Activated CD4-positive, alpha-beta memory T cell treated with anti-CD3 and anti-CD28 coated beads for 36 hours (primary cell): ENCODE measurements at places on chromosomes 3 and 15.

- no peak for DNase-seq
Observed at GRCh38 chr3:52181543-52181942, 16.4 kb upstream of the ALAS1 start.

DNA sequence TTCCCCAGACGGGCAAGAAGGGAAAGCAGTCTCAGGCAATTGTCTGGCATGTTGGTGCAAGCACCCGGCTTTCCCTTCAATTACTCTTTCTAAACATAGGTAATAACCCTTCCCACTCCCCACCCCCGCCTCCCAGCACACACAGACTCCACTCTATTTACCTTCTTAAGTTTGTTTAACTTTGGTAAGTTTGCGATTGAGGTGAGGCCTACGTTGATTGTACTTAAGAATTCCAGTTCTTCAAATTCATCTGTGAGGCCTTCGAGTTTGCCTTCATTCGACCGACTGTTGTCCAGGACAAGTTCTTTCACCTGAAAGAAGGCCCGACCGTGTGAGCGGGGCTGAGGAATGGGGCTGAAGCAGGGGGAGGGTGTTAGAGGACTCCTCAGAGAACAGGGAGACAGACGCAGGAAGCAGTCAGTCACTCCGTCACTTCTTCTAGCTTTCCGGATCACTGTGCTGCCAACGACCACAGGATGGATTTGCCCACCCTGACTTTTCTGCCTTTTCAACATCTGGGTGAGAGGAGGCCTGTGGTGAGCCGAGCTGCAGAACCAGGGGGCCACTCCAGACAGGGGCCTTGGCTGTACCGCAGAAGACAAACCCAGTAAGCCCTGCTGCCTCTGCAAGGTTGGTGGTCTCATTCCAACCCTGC lies 33.0 kb downstream of the ANP32A start:
- no peak for DNase-seq

GRCh38 chr15:58398071-58398470 lies 33.7 kb upstream of the LIPC start:
- DNase-seq: no peak

- DNase-seq: no peak
Observed at GRCh38 chr3:56190771-56191305, 277.4 kb downstream of the ERC2 start.

- DNase-seq: no peak
Observed at GRCh38 chr3:159941038-159942000, 47.3 kb upstream of the IL12A start.

DNA sequence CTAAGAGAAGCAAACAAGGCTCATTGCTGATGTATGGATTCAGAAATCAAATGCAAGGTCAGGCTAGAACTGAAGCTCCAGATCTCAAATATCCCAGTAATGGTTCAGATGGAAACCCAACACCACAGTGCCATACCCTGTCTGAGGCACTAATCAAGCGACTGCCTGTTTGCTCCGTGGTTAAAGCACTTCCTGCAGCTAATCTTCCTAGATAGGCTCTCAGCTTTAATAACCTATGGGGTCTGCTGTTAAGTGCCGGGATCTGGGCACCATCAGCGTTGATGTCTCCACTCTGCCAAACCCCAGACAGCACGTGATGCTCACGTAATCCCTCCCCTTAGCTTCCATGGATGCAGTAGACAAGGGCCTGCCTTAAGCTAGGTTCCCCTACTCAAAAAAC lies 262.6 kb downstream of the MECOM start:
- DNase-seq: no peak

DNA sequence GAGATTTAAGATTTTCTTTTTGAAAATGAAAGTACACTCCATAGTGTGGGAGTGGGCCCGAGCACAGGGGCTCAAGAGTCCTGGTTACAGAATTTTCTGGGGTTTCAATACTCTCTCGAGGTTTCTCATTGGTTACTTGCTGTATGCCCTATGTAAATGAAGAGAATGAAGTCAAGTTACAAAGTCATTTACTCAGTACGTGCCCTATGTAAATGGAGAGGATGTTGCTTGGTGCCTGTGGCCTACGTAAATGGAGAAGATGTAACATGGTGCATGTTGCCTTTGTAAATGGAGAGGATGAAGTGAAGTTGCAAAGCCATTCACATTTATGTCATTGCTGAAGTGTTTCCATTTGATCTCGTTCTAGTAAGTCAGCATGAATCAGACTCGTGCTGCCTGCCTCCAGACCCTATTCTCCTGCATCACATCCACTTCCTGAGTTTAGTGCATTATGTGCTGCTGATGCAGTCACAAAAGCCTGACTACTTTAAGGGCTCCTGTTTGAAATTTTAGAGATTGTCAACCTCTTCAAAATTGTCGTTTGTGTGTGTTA lies 302.0 kb downstream of the ZBBX start:
- no peak for DNase-seq

DNA sequence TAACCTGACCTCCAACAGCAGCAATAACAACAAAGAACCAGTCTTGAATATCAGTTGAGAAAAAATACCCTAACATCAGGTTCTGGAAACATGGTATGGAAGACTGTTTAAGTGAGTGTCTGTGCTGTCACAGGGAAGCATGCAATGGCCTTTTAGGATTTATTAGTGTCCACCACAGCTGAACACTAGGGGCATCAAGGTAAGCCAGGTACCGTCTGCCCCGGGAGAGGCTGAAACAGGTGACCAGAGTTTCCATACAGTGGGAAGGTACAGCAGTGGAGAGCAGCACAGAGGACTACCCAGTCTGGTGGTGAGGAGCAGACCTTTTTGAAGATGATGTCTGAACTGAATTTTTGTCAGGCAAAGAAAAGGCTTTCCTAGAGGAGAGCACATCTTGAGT lies 18.4 kb downstream of the ZDHHC23 start:
- DNase-seq: no peak

DNA sequence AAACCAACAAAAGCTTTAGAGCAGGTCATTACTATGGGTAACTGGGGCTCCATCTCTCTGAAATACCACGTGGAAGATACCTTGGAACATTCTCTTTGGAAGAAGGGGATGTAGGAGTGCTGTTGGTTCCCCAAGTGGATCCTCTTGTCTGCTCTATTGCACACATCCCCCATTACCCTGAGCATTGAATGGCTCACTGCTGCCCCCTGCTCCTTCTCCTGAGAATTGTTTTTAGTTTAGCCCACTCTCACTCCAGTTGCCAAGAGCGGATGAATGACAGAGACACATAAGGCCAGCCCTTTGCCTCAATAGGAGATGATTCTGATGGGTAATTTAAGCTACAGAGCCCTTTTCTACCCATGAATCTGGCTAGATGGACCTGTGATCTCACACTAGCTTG lies 135.6 kb upstream of the SUCLG2 start:
- DNase-seq: peak; percentile 73

DNA sequence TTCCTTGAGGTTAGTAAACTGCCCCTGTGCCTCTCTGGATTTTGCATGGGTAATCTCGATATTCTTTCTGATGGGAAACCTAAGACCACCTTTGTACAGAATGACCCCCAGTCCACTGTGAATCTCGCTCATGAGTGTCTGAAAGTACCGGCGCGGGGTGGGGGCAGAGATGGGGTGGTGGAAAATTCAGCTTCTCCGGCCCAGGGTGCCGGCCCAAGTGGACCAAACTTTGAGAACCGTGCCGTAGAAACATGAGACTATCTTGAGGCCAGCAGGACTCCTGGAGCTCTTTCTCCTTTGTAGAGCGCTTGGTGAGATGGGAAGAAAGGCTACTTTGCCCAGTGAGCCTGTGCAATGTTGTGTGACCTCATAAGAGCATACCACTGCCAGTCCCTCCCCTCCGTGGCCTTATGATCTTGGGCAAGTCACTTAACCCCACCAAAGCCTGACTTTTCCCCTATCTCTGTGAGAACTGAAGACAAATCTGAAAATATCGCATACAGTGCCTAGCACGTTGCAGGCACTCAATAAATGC lies 40.4 kb upstream of the VEPH1 start:
- DNase-seq: no peak

DNA sequence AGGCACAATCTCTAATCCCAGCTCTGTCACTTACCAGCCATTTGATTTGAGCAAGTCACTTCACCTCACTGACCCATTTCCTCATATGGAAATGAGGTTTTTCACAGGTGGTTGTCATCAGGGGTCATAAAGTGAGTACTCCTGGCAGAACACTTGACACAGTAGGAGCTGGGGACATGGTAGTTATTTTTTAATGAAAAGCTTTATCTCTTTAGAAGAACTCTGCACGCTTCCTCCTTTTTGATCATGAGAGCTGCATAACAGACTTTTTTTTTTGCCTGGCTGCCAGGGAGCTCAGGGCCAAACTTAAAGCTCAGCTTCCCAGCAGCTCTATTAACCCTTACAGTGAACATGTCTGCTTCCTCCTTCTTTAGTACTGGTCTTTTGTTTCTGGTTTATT lies 8.4 kb downstream of the VWA5B2 start:
- no peak for DNase-seq

- no peak for DNase-seq
Observed at GRCh38 chr15:100720406-100720967, 118.1 kb downstream of the ASB7 start.

DNA sequence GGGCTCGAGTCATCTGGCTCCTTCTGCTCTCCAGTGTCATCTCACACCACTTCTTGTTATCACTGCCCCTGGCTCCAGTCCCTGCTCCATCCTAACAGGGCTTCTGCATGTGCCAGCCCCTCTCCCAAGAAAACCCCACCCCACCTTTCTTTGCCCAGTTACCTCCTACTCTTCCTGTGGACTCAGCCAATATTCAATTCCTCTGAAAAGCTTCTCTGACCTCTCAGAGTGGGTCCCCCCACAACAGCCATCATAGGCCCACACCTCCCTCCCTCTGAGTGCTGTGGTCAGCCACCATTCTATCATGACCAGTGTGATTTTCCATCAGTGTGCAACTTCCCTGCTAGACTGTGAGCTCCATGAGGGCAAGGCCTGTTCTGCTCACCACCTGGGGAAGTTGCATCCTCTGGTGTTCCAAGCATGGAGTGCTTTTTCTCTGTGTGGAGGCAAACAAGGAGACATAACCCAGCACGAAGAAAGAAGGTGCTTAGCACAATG lies 71.6 kb downstream of the ADCY5 start:
- no peak for DNase-seq

- DNase-seq: no peak
Observed at GRCh38 chr3:147514366-147515160, 105.4 kb downstream of the ZIC1 start.

GRCh38 chr15:90035840-90036230 lies 34.7 kb downstream of the ZNF710 start:
- DNase-seq: no peak

- no peak for DNase-seq
Observed at GRCh38 chr3:44396200-44397171, 57.9 kb downstream of the TCAIM start.

DNA sequence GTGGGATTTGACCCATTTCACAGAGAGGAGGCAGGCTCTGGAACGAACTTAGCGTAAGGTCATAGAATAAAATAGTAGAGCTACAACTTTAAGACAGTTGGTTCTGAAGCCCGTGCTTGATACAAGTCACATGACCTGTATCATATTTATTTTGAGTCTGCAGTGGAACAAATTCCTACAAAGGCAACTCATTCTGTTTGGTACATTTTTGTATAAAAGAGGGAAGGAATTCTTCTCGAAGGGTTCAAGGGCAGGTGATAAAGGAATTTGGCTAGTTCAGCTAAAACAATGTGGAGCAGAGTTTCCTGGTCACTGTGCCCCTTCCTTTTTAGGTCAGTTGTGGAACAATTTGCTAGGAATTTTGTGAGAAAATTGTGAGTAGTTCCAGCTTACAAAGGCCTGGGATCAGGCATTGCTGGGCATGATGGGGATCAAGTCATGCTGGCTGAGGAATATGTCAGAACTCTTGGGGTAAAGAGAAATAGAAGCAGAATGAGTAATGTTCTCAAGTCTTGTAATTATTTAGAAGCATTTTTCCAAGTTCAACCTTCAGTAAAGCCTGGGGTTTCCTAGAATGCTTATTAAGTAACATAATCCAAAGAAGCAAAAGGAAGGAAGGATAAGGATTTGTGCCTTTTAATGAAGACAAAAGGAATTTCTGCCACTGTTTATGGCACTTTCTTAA lies 19.1 kb downstream of the USP3 start:
- DNase-seq: no peak

GRCh38 chr3:7340795-7341194 lies 479.9 kb downstream of the GRM7 start:
- DNase-seq: no peak

DNA sequence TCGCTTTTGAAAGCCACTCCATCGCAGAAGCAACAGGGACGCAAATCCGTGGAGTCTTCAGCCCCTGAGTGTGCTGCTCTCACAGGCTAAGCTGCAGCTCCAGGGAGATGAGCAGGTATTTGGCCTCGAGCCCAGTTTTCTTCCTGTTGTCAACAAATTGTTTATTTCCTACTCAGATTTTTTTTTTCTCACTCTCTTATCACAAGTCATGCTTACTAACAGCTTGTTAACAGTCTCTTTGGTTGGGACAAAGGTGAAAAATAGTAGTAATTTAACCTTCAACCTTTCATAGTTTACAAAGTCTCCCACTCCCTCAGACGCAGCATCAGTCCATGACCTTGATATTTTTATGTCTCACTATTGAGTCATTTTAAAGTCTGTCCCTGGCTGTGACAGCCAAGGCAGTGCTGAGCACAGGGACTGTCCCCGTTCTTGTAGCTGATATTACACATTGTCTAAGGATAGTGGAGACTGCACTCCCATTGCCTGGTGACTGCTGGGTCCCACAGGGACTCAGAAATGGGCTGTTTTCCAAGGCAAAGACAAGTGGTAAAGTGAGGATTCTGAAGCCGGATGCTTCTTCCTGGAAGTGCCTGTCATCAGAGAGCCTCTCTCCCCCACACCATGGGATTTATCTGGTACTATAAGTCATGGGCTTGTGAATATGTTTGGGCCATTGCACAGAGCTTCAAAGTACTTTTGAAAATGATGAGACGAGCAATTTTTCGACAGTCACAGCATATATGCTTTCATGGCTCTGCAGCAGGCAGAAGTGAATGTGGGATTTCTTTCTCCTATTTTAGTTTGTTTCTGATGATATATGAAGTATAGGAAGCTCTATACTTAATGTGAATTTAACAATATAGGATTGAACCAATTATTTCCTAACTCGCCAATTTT lies 59.8 kb upstream of the UNC13C start:
- no peak for DNase-seq

- no peak for DNase-seq
Observed at GRCh38 chr3:122468896-122469533, 45.7 kb downstream of the KPNA1 start.

DNA sequence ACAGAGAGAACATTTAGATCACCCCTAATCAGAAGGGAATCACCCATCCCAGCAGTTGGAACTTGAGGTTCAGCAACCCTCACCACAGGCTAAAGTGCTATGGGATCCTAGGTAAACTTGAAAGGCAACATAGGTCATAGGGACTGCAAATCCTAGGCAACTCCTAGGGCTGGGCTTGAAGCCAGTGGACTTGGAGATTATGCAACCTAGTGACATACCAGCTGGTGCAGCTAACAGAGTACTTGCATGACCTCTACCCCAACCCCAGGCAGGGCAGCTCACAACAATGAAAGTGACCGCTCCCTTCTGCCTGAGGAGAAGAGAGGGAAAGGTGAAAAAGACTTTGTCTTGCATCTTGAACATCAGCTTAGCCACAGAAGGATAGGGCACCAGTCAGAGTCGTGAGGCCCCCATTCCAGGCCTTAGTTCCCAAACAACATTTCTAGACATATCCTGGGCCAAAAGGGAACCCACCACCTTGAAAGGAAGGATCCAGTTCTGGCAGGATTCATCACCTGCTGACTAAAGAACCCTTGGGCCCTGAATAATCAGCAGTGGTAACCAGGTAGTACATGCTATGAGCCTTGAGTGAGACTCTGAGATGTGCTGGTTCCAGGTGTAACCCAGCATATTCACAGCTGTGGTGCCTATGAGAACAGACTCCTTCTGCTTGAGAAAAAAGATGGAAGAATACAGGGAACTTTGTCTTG lies 37.6 kb upstream of the FBN1 start:
- DNase-seq: no peak

- no peak for DNase-seq
Observed at GRCh38 chr3:31747785-31748184, 215.1 kb downstream of the STT3B start.
